Suppressor macrophage treated with lipopolysaccharide for 1 hour (primary cell): ENCODE measurements at places on chromosomes 4 and X.

DNA sequence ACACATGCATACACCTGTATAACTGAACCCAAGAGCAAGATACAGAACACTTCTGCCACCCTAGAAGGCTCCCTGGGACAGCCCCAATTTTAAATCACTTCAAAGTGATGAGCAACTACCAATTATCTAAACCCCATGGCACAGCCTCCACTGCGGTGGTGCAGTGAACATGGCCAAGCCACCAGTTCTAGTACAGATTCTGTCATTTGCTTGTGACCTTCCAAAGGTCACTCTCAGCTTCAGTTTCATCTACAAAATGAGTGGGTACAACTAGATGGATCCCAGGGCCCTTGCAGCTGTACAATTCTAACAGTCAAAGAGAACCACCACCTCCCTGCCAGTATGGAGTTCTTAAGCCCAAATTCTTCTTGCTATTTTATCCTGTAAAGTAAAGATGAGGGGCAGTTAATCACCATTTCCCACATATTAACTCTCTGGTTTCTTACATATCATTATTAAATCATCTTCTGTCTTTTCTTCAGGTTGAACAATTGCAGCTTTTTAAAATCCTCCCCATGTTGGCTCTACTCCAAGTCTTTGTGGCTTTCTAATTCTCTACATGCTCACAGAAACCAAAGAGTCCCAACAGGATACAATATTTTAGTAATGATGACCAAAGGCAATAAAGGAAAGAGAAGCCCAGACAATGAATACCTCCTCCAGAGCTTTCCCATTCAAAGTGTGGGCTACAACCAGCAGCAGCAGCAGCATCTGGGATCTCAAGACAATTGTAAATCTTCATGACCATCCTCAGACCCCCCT is 39.0 kb upstream of the GPM6B start:
- no peak for DNase-seq

DNA sequence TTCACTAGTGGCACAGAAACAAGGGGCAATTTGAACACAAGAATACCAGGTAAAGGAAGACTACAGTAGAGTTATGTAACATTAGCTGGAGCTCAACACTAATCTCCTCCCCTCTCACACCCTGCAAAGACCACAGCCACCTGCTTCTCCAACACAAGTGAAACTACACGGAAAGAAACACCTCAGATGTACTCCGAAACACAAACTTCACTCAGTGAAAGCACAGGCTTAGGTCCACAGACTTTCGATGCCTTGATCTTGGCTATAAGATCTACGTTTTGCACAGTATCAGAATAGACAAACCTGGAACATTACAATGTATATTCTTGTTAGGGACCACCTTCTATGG is 7.6 kb downstream of the ACSL1 start:
- peak; percentile 29 for DNase-seq

DNA sequence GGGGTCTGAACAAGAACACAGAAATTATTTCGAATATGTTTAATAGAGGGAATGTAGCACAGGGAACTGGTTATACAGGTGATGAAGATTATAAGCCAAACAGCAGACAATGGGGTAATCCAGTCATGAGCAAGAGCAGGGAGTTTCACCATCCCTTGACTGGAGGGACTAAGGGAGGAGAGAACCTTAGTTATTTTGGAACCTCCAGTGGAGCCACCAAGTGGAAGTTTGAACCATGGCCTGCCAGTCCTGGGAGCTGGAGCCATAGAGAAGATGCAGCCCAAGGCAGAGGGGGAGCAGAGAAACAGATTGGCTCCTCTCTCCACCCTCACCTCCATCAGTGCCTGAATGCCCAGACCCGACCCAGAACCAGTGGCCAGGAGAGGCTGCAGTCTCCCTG is 264.6 kb upstream of the RASGEF1B start:
- peak; percentile 51 for DNase-seq

GRCh38 chr4:66023061-66023460 is 352.8 kb upstream of the EPHA5 start:
- no peak for DNase-seq

GRCh38 chrX:32745323-32745722 is 466.0 kb downstream of the DMD start:
- DNase-seq: no peak

DNA sequence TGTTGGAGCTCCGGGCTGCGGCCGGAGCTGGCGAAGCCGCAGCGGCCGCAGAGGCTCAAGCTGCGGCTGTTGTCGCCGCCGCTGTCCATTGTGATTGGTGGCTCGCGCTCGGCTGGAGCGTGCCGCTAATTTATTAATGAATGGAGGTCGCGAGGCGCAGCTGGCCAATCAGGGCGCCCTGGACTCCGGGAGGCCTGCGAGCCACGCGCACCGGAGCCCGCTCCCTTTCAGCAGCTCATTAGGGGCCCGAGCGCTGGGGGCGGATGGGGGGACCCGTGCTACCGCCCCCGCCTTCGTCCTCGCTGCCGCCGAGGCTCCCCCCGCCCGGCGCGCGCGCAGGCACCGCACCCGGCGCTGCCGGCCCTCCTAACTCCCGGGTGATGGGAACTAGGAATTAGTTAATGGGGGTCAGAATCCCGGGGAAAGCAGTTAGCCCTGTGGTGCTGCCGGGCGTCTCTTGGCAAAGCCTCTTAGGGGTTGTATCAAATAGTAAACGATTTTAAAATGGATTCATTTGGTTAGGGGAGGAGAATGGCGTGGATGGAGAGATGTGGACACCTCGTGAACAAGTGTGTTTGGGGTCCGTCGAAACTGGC is 589 bp upstream of the NEUROG2 start:
- DNase-seq: no peak

DNA sequence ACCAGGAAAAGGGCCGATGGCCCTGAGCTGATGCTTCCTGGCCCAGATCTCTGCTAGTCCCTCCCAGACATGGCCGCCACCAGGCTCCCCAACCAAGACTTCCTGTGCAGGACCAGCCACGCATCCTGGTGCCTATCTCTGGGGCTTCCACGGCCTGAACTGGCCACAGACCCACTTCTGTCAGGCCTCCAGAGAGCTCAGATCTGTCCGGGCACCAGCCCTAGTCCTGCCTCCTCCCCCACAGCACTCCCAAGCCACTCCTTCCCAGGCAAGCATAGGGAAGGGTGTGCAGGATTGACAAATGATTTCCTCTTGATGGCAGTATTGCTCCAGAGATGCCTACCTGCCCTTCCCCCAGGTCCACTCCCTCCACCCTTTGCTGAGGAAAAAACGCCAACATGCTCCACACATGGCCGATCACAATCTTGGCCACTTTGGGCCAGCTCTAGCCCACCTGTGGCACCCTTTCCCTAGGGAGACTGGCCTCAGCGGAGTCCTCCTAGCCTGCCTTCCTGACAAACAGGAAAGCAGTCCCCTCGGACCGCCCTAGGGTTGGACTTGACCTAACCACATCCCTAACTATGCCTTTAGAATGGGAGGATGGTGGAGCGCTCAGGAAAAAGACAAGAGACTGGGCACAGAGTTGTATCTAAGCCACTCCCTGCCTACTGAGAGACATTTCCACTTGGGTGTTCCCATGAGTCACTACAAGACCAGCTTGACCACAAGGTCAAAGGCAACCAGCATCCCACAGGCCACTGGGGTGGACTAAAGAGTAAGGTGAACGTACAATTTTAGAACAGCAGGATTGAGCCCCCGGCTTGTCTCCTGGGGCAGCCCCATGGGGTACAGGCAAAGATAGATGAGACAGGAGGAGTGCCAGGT is 277.5 kb upstream of the AGTR2 start:
- DNase-seq: no peak

GRCh38 chrX:111386615-111387233 is 25.3 kb downstream of the DCX start:
- no peak for DNase-seq

- DNase-seq: no peak
Measured at GRCh38 chrX:111823128-111823527, 52.9 kb upstream of the TRPC5OS start.

DNA sequence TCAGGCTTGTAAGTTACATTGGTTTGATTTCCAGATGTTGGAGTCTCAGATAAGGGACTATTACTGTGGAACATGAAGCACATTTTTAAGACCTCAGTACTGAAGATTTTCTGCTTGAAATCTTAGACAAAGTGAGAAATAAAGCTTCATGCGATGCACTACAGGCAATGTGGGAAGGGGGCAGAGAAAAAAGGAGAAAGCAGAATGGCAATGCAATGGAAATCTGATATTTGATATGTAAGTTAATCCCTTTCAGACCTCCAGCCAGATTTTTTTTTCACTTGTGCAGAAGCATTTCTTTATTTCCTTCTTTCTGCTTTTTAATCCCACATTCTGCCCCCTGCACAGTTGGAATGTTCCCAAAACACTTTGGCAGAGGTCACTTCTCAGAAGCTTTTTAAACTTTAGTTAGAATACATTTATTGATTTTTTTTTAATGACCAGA is 174.3 kb downstream of the ADGRL3 start:
- no peak for DNase-seq

DNA sequence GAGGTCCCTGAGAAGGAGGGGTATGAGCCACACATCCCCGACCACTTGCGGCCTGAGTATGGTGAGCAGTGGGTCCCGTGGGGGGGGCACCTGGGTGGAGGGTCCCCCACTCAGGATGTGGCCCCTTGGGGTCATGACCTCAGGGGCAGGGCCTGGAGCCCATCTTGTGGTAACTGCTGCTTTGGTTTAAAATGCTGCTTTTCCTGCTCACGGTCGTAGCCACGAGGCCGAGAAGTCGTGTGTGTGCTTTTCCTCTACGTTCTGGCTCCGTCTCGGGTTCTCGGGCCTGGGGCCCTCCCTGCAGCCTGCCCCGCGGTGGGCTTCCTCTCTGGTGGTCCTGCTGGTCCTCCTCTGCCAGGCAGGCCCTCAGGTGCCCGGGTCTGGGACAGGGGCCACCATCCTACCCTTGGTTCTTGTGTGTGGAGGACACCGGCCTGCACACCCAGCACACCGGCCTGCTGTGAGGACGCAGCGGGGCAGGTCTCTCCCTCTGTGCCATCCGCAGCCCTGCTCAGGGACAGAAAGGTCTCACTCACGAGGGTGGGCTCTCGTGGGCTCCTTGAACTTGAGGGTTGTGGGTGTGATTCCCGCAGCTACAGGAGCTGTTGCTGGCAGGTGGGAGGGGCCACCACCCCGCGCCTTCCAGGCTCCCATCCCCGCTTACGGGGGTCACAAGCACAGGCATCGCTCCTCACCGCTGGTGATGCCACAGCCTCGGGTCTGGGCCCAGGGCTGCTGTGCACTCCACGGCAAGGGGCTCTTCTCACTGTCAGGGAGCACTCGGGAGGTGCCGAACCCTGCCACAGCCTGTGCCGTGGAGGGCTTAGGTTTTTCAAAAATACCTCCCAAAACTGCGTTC is 19.6 kb downstream of the UVSSA start:
- DNase-seq: no peak

DNA sequence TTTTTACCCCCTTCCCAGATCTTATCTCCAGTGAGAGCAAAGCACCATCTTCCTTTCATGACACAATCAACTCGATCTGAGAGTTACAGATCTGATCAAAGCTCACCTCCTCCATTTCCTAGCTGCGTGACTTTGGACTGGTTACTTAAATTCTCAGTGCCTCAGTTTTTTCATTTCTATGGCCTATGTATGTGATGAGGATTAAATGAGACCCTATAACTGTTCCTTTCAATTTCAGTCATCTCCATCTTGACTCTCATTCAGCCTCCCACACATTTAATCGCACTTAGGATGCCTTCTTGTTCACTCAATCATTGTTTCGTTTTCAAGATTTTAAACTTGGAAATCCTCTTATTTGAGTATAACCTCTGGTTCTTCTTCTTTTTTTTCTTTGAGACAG is 20.1 kb upstream of the CXCR3 start:
- no peak for DNase-seq

DNA sequence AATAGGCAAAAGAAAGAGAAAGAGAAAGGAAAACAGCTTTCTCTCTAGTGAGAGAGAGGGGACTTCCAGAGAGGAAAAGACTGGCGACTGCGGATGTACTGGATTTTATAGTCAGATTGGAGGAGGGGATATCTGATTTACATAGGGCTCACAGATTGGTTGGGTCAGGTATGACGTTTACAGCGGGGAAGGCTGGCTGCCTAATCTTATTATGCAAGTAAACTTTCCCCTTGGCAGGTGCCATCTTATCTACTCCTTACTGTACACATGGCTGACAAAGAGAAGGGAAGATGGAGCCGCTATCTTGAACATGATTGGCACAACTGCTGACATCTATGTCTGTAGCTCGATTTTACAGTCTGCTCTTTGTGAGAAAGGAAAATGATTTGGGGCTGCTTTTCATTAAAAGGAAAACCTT is 25.4 kb downstream of the RBPJ start:
- DNase-seq: peak; percentile 46

DNA sequence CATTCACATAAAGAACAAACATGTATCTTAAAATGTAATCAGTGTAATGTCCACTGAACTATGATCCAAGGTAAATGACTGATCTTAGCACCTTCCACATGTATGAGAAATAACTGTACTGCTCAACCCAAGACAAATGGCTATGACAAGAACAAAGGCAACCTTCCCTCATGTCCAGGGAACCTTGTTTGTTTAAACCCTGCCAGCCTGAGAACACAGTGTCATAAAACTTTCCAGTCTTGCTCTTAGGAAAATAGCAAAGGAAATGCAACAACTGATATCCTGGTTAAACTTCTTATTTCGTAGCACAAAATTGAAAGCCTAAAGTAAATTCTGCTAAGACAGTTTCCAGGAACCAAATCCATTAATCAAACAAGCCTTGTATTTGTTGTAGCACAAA is 494.3 kb downstream of the IL15 start:
- DNase-seq: no peak

DNA sequence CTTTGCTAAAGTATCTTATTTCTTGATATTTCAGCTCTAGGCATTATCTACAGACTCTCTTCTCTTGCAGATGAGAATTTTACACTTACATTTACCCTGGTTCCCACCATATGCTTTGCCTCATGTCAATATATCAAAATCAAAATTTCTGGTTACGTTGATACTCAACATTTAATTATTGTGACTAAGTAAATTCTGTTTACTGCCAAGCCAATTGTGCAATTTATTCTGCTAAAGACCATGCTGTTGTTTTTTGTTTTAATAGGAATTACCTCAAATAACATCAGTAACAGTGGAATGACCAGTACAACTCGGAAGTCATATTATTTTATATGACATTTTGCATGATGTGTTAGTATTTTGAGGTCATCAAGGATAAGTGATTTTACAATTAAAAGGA is 125.5 kb downstream of the IL15 start:
- DNase-seq: peak; percentile 8

GRCh38 chr4:150943818-150944217 is 71.3 kb downstream of the LRBA start:
- DNase-seq: peak; percentile 59

GRCh38 chrX:132425744-132426318 is 63.0 kb downstream of the MBNL3 start:
- DNase-seq: no peak

DNA sequence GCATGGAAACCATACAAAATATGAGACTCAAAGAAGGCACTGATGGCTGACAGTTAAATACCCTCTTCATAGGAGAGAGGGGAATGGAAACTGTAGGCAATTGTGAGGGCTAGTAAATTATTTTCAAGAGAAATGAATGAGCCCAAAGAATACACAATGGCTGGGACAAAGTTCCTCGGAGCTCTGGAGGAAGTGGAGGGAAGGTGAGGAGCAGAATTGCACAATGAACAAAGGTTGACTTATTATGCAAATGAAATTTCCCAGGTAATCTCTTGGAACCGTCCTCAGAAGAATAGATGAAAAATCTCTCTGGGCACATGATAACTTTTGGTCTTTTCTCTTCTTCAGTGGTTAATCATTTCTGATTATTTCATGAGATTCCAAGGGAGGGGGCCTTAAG is 202.6 kb upstream of the VCX start:
- no peak for DNase-seq
